ENCODE measurements at places on chromosomes 6 and 20. TPM values are rescaled to one million over a fixed set of nuclear protein-coding genes. Genes with fewer than 3 reads are reported as not detected.

TUBB2B gene
- not detected for total RNA-seq

MUCL3 gene
- not detected for total RNA-seq

SH3BGRL2 gene
- not detected for total RNA-seq

SSTR4 gene
- total RNA-seq: not detected

NOL7 gene
- 96.0 TPM for total RNA-seq

FKBP1C gene
- not detected for total RNA-seq

LTA gene
- 128 TPM for total RNA-seq

ATXN1 gene
- total RNA-seq: 1.2 TPM

FAM162B gene
- total RNA-seq: not detected

FILIP1 gene
- total RNA-seq: 0.15 TPM

RAD21L1 gene
- not detected for total RNA-seq

NKX2-4 gene
- total RNA-seq: not detected

PLEKHG1 gene
- 69.0 TPM for total RNA-seq

KCNK16 gene
- total RNA-seq: not detected

FAM83C gene
- total RNA-seq: not detected

DLK2 gene
- 3.1 TPM for total RNA-seq

PTPN1 gene
- total RNA-seq: 10.9 TPM

BCAS4 gene
- total RNA-seq: 231 TPM

SPATA25 gene
- 4.7 TPM for total RNA-seq

NOTCH4 gene
- total RNA-seq: 5.2 TPM

CRISP2 gene
- not detected for total RNA-seq

CNBD2 gene
- total RNA-seq: 8.4 TPM

PCK1 gene
- total RNA-seq: 2.5 TPM

HRH3 gene
- total RNA-seq: not detected

TAP1 gene
- total RNA-seq: 120 TPM

Data from Karpas-422 (cell line).